Left cardiac atrium (tissue), 4 donors: ENCODE measurements at places on chromosomes 2 and 18. TPM values are rescaled to one million over a fixed set of nuclear protein-coding genes. Genes with fewer than 3 reads are reported as not detected.
A peak's percentile ranks its signal among the peaks of the same experiment; 100 is the strongest.

The LHCGR gene
- 0.44 TPM for total RNA-seq

The DTNA gene
- total RNA-seq: 128 TPM

The RFTN2 gene
- total RNA-seq: 8.6 TPM

DNA sequence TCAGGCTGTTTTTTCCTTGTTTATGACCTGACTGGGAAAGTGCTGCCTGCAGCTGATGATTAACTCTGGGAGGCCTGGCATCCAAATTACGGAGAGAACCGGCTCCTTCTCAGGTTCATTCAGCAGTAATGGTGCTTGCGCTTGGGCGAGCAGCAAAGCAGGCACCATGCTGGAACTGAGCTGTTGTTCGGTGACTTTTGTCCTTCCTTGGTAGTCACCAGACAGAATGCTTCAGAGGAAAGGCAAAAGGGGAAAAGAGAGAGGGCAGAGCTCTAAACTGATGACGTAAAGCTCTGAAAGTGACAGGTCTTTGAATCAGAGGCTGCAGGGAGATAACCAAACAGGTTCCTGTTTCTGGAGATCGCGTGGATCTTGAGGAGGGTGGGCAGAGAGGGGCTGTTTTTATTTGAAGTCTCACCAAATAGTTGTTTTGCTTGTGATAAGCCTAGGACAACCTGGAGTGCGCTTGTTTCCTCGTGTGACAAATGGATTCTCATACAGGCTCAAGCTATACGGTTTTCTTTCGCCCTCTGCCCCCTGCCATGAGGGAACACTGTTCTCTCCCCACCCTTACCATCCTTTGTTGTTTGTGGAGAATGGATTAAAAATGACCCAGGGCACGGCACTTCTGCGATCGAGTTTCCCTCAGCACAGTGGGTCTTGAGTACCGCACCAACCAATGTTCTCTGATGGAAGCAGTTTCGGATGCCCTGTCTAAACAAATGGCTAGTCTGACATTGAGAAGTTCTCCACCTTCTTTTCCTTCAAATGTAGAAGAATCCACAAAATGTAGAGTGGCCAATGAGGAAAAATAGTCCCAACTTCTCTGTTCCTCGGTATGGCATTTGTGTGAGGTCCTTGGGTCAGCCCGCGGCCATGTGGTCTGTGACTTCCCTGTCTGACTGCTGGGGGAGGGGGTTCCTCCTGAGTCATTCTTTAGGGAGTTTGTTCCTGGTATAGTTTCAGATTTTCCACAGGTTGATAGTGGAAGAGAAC lies 1.3 kb downstream of the RASGRP3 start:
- peak; percentile 44 for DNase-seq

DNA sequence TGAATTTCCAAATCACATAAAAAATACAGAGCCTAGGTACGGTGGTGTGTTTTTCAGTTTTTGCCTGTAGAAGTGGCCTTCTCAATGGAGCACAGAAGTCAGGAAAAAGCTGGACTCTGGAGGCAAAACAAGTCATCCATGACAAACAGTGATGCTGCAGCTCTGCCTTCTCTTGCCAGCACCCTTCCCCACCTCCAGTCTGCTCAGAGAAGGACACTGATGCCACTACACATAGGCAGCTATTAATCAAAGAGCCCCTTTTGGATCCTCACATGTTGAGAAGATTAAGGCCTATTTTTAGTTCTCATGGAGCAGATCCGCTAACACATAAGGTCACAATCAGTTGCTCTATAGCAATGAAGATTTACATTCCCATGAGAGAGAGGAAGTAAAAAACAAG lies 181.6 kb upstream of the GALNT5 start:
- no peak for DNase-seq

DNA sequence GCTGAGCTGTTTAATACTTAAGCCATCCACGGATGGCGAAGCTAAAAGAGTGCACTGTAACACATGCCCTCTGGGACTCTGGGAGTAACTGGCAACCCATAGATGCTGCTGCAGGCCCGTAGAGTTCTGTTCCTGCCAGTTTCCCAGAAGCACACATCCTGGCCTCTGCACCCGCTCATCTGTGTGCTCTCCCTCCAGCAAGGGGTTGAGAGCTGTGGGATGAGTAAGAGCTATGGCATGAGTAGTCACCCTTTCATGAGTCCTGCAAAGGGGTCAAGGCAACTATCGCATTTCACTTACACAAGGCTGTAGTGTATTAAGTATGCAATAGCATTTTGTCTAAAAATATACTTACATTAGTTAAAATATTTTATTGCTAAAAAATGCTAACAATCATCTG lies 1341.8 kb upstream of the NXPH2 start:
- DNase-seq: no peak

DNA sequence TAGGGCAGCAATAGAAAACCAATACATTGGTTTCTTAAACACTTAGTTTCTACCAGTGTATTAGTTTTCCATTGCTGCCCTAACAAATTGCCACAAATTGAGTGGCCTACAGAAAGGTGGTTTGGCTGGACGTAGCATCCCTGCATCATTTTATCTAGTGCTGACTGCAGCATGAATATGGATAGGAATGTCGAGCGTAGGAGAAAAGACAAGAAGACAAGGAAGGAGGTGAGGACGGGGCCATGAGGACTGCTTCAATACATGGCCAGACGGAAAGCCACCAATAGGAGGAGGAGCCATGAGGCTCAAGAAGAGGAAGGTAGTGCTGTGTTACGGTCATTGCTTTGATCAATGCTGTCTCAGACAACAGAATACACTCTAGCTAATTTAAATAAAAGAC lies 154.5 kb upstream of the NDUFV2 start:
- no peak for DNase-seq
